ENCODE measurements at places on chromosomes 12 and 14.

DNA sequence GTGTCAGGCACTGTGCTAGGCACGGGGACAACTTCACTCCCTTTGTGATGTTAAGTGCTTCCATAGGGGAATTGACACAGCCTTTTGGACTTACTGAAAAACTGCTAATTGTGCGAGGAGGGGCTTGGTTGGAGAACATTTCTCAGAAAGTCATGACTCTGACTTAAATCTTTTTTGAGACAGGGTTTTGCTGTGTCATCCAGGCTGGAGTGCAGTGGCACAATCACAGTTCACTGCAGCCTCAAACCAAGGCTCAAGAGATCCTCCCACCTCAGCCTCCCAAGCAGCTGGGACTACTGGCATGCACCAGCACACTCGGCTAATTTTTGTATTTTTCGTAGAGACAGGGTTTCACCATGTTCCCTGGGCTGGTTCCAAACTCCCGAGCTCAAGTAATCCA is 10.2 kb upstream of the LTBP2 start:
- no peak for DNase-seq

DNA sequence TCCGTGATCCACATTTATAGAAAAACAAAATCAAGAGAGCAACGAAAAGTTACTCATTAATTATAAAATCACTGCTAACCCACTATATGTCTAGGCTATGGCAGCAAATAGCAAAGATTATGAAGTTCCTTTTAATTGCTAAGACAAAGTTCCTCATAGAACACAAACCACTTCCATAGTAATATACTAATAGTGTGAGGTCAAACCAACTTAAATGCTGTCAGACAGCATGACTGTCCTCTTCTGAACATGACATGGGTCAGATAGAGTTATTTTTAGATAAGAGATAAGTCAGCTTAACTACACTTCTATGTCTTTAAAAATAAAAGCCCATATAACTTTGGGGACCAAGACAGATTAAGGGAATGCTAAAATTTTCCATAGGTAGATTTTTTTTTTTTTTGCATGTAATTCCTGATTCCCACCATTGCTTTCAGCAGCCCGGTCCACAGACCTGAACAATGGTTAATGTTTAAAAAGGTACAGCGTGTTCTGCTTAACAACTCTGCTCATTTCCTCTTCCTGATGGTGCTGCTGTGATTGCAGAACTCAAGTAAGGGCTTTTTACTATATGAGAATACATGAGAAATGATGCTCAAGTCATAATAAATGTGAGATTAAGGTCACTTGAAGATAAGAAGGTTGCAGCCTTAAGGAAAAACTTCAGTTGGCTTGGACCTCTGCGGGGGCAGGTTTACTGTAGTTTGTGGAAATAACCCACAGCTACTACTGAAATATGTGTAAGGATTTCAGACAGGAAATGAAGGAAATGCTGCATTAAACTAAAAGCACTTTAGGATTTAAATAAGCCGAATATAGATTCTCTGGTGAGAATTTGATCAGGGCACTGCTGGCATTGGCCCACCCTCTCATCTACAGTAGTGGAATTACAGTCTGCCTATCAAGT is 37.7 kb upstream of the DUSP6 start:
- DNase-seq = no peak

DNA sequence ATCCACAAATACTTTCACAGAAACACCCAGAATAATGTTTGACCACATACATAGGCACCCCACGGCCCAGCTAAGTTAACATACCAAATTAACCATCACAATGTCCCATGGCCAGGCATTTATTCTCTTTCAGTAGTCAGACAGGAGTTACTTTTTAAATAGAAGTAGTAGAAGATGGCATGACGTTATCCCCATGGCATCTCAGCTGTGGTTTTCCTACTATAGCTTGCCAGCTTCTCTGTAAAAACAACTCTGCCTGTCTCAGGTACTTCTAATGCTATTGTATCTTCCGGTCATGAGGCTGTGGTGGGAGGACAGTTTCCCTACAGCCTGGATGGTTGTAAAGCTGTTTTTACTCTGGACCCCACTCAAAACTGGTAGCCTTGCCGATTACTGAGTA is 19.3 kb downstream of the CTSG start:
- no peak for DNase-seq

GRCh38 chr12:94269316-94269999 is 121.1 kb downstream of the PLXNC1 start:
- DNase-seq = no peak

DNA sequence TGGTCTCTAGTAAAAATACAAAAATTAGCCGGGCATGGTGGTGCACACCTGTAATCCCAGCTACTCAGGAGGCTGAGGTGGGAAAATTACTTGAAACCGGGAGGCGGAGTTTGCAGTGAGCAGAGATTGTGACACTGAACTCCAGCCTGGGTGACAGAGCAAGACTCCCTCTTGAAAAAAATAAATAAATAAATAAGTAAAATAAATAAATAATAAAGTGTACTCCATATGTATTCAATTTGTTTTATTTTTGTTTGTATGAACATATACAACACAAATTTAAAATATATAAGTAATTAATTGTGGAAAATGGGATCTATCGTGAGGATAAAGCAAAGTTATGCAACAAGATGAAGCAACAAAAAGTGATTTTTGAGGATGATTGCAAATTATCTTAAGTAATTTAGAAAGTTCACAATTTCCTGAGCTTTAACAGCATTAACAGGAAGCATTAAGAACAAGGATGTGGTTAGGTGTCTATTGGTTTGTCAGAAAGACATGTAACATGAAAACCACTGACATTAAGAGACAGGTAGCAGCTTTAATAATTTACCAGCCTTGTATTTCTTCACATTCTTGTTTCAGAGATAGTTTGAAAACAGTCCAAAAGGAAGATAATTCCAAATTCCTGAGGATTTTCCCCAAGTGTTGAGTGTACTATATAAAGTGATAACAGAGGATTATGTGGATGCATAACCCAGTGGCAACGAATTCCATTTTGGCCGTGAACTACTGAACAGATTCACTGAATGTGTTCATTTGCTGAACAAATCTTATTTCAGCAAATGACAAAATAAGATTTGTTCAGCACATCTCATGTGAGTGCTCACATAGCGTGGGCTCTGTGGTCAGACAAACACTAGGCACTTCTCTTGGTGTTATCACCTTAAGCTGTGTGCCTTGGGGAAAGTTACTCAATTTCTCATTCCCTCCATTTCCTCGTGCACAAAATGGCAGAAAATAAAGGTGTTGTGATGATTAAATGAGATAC is 68.6 kb upstream of the RESF1 start:
- DNase-seq = no peak

GRCh38 chr14:101476916-101477553 is 84.3 kb upstream of the DIO3 start:
- DNase-seq = peak; percentile 85

- no peak for DNase-seq
Measured at GRCh38 chr12:5034603-5035002, 9.1 kb upstream of the KCNA5 start.
